ENCODE measurements at places on chromosomes 6 and 20.

- no peak for DNase-seq
These were observed 88.4 kb downstream of the HACE1 start for GRCh38 chr6:104771258-104771832.

GRCh38 chr20:59207235-59207634, 43.6 kb downstream of the ZNF831 start:
- no peak for DNase-seq

DNA sequence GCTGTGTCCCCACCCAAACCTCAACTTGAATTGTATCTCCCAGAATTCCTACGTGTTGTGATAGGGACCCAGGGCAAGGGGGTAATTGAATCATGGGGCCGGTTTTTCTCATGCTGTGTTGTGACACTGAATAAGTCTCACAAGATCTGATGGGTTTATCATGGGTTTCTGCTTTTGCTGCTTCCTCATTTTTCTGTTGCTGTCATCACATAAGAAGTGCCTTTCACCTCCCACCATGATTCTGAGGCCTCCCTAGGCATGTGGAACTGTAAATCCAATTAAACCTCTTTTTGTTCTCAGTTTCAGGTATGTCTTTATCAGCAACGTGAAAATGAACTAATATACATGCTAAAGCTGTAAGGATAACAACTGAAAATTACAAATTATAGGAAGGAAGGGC, 88.3 kb downstream of the CDYL start:
- DNase-seq = no peak

GRCh38 chr6:167005350-167006159, 6.4 kb downstream of the CEP43 start:
- DNase-seq = no peak

DNA sequence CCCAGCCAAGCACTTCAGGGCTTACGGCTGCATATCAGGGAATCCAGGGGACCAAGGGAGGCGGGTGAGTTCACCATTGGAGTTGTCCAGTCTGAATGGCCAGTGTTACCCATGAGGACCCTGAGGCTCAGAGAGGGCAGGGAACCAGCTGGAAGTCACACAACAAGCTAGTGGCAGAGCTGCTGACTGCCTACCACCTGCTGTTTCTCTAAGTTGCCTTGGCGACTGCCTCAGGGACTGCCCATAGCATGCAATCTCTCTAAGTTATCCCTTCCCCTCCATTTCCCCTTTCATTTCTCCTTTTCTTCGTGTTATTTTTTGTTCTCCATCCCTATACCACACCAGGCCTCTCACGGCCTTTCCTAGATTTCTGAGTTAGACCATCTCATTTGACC, 71.8 kb upstream of the SIRPA start:
- DNase-seq = no peak

Measured in stimulated activated CD4-positive, alpha-beta T cell treated with anti-CD3 and anti-CD28 coated beads, Interleukin-1b, Interleukin-23, amount 100 ng/mL, for 1 hour (primary cell).